ENCODE measurements at places on chromosomes 5 and 9.

DNA sequence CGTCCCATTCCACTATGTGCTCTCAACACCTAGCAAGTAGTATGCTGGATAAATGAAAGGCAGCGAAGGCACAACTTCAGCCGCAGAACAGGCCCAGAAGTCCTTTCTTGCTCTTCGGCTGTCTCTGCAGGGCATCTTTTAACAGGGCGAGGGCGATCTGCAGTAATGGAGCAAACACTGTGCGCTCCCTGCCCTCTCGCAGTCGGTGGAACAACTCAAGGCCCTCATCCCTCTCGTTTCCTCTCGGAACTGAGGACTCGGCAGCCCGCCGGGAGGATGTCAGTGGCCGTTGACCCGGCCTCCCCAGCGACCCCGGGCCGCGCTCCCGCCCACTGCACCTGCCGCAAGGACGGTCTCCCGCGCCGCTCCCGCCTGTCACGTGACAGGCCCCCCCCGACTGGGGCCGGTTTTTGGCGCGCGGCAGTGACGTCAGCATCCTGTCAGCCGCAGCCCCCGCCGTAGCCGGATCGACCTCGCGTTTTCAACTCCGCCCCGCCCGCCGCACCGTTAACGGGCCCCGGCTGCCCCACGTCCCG is 1.1 kb downstream of the ZNF367 start:
- no peaks in the 10 kb centered on the region for H3K27me3 ChIP-seq
- peaks cover 24% of the 10 kb centered on the region for H3K4me1 ChIP-seq
- H3K36me3 ChIP-seq: 0 out of 2 replicates have a peak, but pooled peaks cover 3% of the 10 kb centered on the region
- H3K4me3 ChIP-seq: peak overlapping the region; percentile 78
- DNase-seq: peak; percentile 93

GRCh38 chr5:142719836-142720370 is 34.0 kb upstream of the FGF1 start:
- no peak overlapping the region for H3K4me3 ChIP-seq
- no peak overlapping the region for H3K27ac ChIP-seq
- H3K36me3 ChIP-seq: no peaks in the 10 kb centered on the region
- no peak for DNase-seq
- no peaks in the 10 kb centered on the region for H3K27me3 ChIP-seq

GRCh38 chr9:89675058-89675742 is 70.4 kb downstream of the GADD45G start:
- H3K27me3 ChIP-seq: no peaks in the 10 kb centered on the region
- no peak overlapping the region for H3K27ac ChIP-seq
- H3K4me3 ChIP-seq: no peak overlapping the region
- no peak for DNase-seq
- no peaks in the 10 kb centered on the region for H3K36me3 ChIP-seq

- no peak for DNase-seq
- H3K27ac ChIP-seq: no peak overlapping the region
- peaks cover 3% of the 10 kb centered on the region for H3K4me1 ChIP-seq
- no peaks in the 10 kb centered on the region for H3K36me3 ChIP-seq
- H3K4me3 ChIP-seq: no peak overlapping the region
Observed at GRCh38 chr9:112043423-112043822, 131.7 kb downstream of the SUSD1 start.

- H3K27ac ChIP-seq: no peak overlapping the region
- no peaks in the 10 kb centered on the region for H3K36me3 ChIP-seq
- H3K4me3 ChIP-seq: no peak overlapping the region
- DNase-seq: no peak
Observed at GRCh38 chr5:73603998-73604397, 22.0 kb upstream of the ARHGEF28 start.

DNA sequence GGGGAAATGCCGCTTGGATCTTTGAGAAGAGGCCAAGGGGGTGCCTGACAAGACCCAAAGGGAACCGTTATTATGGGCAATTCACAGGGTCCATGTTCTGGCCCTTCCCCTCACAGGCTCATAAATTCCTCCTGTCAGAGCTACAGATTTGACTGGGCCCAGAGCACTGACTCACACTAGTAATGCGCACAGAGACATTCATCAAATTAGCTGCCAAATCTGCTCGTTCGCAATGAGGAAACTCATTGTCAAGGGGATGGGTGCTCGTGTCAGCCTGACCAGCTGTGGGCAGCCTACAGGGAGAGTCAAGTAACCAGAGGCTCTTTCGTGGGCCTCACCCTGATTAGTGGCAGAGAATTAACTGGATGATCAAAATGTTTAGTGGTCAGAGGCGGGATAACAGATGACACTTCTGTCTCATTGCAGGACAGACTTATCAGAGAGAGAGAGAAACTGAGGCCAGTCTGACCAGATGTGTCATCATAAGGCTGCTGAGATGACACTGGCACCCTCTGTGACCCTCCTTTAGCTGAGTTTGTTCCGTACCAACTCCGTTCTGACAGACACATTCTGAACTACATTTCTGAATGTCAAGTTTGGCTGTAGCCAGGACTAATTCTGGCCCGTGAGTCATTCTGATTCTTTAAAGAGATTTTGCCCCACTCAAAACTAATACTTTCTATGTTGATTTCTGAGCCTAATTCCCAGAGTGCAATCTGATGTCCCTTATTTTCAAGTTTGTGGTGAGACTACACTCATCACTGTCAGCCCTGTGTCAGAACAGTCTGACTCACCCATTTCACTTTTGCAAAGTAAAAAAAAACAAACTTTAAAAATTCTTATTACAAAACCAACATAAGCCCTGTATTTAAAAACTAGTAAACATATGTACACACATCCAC is 377.1 kb downstream of the ACTL7B start:
- DNase-seq: no peak
- no peaks in the 10 kb centered on the region for H3K4me1 ChIP-seq
- H3K27ac ChIP-seq: no peak overlapping the region
- H3K4me3 ChIP-seq: no peak overlapping the region

- no peak overlapping the region for H3K4me3 ChIP-seq
- DNase-seq: peak; percentile 48
- peaks cover 7% of the 10 kb centered on the region for H3K4me1 ChIP-seq
- H3K36me3 ChIP-seq: peaks cover 37% of the 10 kb centered on the region
Observed at GRCh38 chr5:88727705-88728313, 155.2 kb downstream of the MEF2C start.

GRCh38 chr5:89043676-89044075 is 160.7 kb upstream of the MEF2C start:
- H3K4me3 ChIP-seq: no peak overlapping the region
- DNase-seq: peak; percentile 28
- no peak overlapping the region for H3K27ac ChIP-seq
- H3K36me3 ChIP-seq: no peaks in the 10 kb centered on the region
- no peaks in the 10 kb centered on the region for H3K27me3 ChIP-seq

- no peak overlapping the region for H3K27ac ChIP-seq
- no peak for DNase-seq
- no peak overlapping the region for H3K4me3 ChIP-seq
- peaks cover 5% of the 10 kb centered on the region for H3K4me1 ChIP-seq
Observed at GRCh38 chr5:134392301-134392700, 19.4 kb downstream of the CDKN2AIPNL start.

DNA sequence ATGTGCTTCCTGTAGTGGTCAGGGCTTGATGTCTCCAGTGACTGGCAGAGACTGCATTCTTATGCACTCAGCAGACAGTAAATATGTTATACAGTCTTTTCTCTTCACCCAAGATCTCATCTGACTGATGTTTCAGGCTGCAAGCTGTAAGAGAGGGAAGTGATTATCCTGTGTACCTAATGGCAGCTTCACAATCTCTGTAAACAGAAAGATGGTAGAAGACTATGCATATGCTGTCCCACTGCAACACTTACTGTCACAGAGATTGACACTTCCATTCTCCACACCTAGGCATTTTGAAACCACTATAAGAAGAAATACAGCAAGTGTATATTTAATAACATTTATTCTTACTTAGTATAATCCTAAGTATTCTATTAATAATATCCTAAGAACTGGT is 97.6 kb upstream of the ANXA1 start:
- H3K4me1 ChIP-seq: no peaks in the 10 kb centered on the region
- no peaks in the 10 kb centered on the region for H3K36me3 ChIP-seq
- DNase-seq: no peak
- H3K27me3 ChIP-seq: no peaks in the 10 kb centered on the region
- H3K27ac ChIP-seq: no peak overlapping the region

DNA sequence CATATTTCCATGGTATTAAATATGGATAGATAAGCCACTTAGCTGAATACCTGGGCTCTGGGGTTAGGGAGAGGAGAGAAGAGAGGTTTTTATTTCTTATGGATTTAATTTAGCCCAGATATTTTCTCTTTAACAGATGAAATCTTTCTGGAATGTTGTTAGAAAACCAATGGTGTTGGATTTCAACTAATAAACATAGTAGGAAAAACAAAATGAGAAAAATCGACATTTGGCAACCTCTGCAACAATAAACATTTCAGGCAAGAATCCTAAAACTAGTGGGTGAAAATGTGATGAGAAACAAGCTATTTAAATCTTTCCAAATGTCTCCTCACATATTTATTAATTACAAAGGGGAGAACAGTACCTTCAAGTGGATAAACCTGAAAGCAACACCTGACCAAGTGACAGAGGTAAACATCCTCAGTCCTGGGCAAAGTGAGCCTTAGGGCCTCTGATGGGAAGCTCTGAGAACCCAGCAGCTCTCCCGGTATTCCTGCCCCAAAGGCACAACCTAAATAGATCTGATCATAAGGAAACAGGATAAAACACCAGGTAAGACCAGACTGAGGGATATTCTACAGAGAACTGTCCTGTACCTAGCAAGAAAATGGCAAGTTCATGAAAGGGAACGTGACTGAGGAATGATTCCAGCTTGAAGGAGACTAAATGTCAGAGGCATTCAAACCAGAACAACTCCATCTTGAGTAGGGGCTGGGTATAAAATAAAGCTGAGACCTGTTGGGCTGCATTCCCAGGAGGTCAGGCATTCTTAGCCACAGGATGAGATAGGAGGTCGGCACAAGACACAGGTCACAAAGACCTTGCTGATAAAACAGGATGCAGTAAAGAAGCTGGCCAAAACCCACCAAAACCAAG is 163.7 kb downstream of the ESM1 start:
- no peaks in the 10 kb centered on the region for H3K27me3 ChIP-seq
- H3K4me1 ChIP-seq: peaks cover 5% of the 10 kb centered on the region
- no peaks in the 10 kb centered on the region for H3K36me3 ChIP-seq
- no peak for DNase-seq
- H3K27ac ChIP-seq: no peak overlapping the region

GRCh38 chr9:130866474-130866965 is 30.1 kb downstream of the QRFP start:
- H3K27me3 ChIP-seq: no peaks in the 10 kb centered on the region
- H3K4me3 ChIP-seq: no peak overlapping the region
- H3K36me3 ChIP-seq: no peaks in the 10 kb centered on the region
- no peaks in the 10 kb centered on the region for H3K4me1 ChIP-seq
- H3K27ac ChIP-seq: no peak overlapping the region
- DNase-seq: peak; percentile 42

GRCh38 chr5:151406322-151406947 is 41.0 kb upstream of the SLC36A1 start:
- H3K36me3 ChIP-seq: no peaks in the 10 kb centered on the region
- no peaks in the 10 kb centered on the region for H3K4me1 ChIP-seq
- DNase-seq: peak; percentile 43
- H3K27ac ChIP-seq: no peak overlapping the region
- H3K4me3 ChIP-seq: peak overlapping the region; percentile 21

- no peak overlapping the region for H3K4me3 ChIP-seq
- no peaks in the 10 kb centered on the region for H3K27me3 ChIP-seq
- no peak overlapping the region for H3K27ac ChIP-seq
Observed at GRCh38 chr9:1676771-1677170, 338.4 kb upstream of the SMARCA2 start.

DNA sequence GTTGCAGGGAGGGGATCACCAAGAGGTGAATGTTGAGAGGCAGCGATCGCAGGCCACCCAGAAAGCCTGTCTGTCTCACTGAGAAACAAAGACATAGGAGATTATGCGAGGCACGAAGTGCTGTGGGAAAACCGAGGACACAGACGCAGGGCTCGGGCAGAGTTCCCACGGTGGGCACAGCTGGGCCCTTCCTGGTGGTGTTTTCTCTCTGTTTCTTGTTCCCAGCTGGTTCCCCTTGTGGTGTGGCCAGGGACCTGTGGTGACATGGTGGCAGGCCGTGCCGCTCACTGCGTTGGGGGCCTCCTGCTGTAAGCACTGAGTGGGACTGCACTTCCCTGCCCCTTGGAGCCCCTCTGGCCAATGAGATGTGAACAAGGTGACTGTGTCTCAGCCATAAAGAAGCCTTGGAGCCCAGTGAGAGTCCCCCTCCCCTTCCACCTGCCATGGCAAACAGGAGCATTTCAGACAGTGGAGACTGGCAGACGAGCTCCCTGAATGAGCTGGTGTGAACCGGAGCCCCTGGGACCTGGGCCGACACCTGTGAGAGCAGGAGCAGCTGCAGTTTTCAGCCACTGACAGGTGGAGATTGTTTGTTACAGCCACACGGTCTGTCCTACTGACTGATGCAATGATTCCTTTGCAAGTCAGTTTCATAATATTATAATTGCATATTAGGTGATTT is 13.2 kb upstream of the IRX4 start:
- no peak overlapping the region for H3K27ac ChIP-seq
- H3K27me3 ChIP-seq: peaks cover 45% of the 10 kb centered on the region
- H3K36me3 ChIP-seq: no peaks in the 10 kb centered on the region
- no peaks in the 10 kb centered on the region for H3K4me1 ChIP-seq

- no peak overlapping the region for H3K27ac ChIP-seq
- peaks cover 5% of the 10 kb centered on the region for H3K4me1 ChIP-seq
- no peak for DNase-seq
- H3K36me3 ChIP-seq: no peaks in the 10 kb centered on the region
Observed at GRCh38 chr5:176441921-176442323, 6.3 kb upstream of the FAF2 start.

DNA sequence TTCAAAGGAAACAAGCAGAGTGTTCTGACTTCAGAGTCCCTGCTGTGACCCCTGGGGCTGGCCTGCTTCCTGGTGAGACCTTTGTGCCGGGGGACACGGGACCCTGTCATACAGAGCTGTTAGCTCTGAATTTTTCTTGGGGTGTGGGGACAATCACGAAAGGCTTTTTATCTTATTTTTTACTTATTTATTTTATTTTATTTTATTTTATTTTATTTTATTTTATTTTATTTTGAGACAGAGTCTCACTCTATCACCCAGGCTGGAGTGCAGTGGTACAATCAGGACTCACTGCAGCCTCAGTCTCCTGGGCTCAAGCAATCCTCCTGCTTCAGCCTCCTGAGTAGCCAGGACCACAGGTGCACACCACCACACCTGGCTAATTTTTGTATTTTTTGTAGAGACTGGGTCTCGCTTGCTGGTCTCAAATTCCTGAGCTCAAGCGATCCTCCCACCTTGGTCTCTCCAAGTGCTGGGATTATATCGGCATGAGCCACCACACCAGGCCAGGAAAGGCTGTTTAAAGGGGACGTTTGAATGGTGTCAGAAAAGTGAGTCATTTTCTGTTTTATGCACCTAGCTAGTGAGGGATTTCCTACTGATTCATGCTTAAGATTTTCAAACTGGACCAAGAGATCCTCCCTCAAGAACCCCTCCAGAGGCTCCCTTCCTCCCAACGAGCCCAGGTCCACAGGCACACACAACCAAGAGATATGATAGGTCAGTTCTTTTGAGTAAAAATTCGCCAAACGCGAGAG is 75.7 kb downstream of the OLFM1 start:
- peaks cover 90% of the 10 kb centered on the region for H3K27me3 ChIP-seq
- no peaks in the 10 kb centered on the region for H3K4me1 ChIP-seq
- H3K4me3 ChIP-seq: no peak overlapping the region
- no peak for DNase-seq

GRCh38 chr5:64229163-64229774 is 63.6 kb downstream of the RNF180 start:
- no peaks in the 10 kb centered on the region for H3K36me3 ChIP-seq
- no peak overlapping the region for H3K27ac ChIP-seq
- H3K27me3 ChIP-seq: no peaks in the 10 kb centered on the region
- peak; percentile 39 for DNase-seq

Data from MM.1S (cell line).